ENCODE measurements at places on chromosomes 3 and 15.

- DNase-seq = no peak
Observed at GRCh38 chr15:101089579-101090427, 162.0 kb downstream of the CHSY1 start.

DNA sequence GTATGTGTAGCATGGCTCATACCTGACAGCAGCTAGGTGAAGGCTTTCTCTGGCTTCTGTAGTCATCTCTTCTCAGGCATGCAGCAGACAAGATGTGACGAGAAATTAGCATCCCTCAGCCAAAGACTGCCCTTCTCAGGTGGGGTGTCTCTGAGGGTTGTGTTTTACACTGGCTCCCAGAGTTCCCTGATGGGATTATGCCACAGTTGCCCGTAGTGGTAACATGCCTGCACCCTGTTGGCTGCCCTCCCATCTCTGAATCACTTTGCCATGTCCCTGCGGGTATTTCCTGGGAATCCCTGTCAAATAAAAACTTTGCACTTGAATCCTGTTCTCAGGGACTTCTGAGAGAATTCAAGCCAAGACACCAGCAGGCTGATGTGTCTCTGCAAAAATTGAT, 70.5 kb downstream of the LRTM1 start:
- no peak for DNase-seq

- DNase-seq = no peak
Observed at GRCh38 chr15:56248311-56248992, 4.8 kb upstream of the RFX7 start.

DNA sequence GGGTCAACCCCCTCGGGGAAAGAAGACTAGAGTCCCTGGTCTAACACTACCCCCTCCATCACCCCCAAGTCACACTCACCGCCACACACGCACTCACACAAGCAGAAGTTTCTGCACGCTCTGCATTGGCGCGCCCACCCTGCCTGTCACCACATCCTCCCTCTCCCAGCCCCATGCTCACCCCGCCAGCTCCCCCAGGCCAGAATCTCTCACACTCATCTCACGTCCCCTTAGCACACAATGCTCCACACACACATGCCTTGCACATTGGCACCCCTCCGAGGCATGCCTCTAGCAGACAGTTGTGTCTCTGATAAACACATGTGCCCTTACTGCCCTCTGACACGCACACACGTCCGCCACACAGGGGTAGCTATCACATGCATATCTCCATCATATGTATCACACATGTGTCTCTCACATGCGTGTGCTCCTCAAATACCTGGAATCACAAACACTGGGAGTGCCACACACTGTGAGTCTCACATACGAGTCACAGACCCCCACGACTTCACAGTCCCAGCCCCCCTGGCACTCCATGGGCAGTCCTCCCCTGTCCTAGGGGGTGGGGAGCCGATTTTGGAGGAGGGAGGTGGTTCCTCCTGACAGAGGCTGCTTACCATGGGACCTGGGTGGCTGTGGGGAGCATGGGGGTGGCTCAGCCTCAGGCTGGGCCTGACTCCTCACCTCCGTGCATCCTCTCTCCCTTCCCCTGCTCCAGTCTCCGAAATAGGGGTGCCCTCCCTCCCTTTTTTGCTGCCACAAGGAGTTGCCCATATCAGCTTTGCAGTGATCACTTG, 898 bp downstream of the FBLN2 start:
- no peak for DNase-seq

- no peak for DNase-seq
Observed at GRCh38 chr15:68234060-68234459, 4.5 kb upstream of the CLN6 start.

DNA sequence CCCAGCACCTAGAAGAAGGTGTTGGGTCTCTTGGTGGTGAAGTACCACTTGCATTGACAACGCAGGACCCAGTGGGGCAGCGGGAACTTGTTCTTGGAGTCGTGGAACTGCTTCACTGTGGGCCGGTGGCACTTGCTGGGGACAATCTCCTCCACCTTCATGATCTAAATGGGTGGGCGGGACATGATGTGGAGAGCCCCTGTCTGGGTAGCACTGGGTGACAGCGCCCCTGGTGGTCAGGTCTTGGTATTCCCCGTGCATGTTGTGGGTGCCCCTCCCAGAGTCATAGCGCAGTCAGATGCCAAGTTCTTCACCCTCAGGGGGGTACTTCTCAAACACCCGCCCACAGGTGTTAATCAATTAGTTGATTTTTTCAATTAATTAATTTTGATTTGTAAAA, 60.2 kb downstream of the AGBL1 start:
- DNase-seq = no peak

- no peak for DNase-seq
Observed at GRCh38 chr3:182631183-182632076, 161.9 kb upstream of the ATP11B start.

GRCh38 chr3:179473565-179473964, 22.3 kb upstream of the GNB4 start:
- no peak for DNase-seq
